ENCODE measurements at places on chromosomes 4 and X.

GRCh38 chr4:185672151-185672550 is 136.8 kb upstream of the PDLIM3 start:
- no peak for DNase-seq

DNA sequence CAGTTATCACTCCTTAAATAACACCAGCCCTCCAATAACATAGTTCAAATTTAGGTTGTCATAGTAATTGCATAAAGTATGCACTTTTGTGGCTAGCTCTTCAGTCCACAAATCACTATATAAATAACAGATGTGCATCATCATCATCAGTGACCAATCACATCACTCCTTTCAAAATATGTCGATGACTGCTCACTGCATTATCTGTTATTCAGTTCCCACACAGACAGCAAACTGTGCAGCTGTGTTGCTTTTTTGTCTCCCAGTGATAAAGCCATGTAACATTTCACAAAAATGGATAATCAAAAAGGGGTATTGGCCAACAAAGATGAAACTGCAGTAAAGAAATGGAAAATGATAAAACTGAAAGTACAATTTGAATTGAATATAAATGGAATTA is 205.4 kb downstream of the DCLK2 start:
- DNase-seq = no peak

GRCh38 chrX:143240658-143241057 is 214.9 kb downstream of the SPANXN4 start:
- DNase-seq = no peak

- no peak for DNase-seq
Measured at GRCh38 chr4:1109898-1110506, 3.4 kb downstream of the RNF212 start.

GRCh38 chr4:100695039-100695654 is 177.3 kb upstream of the EMCN start:
- no peak for DNase-seq

DNA sequence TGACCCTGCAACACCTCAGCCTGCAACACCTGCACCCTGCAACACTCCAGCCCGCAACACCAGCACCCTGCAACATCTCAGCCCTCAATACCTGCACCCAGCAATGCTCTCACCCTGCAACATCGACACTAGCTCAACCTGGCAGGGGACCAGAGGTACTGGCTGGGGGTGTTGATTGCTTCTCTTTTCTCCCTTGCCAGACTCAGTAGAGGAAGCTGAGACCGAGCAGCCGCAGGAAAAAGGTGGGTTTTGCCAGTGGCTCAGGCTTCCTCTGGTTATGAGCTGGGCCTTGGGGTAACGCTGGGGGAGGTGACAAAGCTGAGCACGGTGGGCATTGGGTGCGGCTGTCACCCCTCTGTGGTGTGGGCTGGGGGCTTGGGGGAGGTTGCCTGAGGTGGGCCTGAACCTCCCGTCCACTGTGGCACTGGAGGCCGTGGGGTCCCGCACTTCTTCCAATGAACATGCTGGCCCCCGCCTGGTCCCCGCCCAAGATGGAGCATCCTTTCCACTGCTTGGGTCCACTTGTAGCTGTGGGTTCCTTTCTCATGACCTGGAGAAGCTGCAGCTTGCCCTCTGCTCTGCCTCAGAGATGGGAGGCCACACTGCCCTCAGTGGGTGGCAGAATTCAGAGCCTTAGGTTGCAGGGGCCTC is 26.0 kb downstream of the SH3TC1 start:
- no peak for DNase-seq

DNA sequence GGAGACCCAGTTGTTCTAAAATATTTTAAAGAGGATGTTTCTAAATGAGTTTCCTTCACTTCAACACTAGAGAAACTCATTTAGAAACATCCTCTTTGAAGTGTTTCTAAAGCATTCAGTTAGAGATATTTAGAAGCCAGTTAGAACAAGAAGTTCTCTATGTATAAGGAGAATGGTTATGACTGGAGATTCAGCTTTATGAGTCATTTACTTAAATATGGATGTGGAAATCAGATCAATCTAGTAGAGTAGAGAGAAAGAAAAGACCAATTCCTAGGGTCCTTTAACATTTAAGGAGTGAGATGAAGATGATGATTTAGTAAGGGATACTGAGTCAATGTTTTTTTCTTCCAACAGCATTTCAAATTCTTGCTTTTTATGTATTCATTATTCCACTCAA is 234.1 kb downstream of the GRXCR1 start:
- DNase-seq = no peak

- DNase-seq = no peak
Measured at GRCh38 chr4:137640838-137641158, 108.5 kb upstream of the PCDH18 start.

DNA sequence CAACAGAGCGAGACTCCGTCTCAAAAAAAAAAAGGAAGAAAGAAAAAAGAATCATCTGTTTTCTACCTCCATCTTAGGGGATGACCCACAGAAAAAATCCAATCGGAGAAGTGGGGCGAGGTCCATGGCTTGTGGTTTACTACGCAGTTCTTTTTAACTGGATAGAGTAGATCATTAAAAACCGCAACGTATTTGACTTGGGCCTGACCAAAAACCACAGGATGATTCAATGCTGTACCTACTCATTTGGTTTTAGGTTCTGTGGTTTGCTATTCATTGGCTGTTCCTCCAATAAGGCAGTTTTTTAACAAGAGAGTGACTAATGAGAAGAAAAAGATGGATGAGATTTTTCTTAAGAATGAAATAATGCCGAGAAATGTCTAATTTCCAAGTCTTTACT is 83.7 kb downstream of the FREM3 start:
- DNase-seq = no peak

DNA sequence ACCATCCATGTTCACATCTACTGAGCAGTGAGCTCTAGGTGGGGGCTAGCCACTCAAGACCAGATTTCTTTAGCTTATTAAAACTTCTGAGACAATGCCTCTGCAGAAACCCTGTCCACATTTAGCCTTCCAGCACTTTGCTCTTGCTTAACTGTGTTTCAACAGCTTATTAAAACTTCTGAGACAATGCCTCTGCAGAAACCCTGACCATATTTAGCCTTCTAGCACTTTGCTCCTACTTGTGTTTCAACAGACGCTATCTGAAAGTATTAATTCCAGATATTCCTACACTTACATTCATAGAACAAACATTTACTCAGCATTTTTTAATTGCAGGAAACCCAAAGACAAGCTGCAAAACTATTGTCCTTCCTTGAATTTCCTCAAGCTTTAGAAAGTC is 91.9 kb downstream of the SEL1L3 start:
- no peak for DNase-seq

- no peak for DNase-seq
Measured at GRCh38 chrX:46653482-46653881, 79.9 kb downstream of the CHST7 start.

DNA sequence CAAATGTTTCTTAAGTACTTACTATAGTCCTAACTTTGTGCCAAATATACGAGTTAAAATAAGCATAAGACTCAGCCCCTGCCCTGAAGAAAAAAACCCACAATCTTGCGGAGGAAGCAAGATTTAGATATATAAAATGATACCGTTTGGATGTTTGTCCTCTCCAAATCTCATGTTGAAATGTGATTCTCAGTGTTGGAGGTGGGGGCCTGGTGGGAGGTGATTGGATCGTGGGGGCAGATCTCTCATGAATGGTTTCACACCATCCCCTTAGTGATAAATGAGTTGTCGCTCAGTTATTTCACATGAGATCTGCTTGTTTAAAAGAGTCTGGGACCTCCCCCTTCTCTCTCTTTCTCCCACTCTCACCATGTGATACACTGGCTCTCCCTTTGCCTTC is 28.7 kb downstream of the EFHC2 start:
- DNase-seq = no peak

DNA sequence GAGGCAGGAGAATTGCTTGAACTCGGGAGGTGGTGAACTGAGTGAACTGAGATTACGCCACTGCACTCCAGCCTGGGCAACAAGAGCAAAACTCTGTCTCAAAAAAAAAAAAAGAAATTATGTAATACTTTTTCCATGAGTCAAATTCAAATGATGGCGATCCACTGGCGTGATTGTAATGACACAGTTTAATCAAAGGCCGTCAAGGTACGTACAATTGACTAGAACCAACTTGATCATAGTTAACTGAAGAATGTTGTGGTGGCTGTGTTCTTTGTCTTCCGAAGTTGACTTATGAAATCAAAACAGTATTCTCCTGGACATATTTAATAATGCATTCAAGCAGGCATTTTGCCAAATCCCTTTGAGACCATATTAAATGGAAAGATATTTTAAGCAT is 318.6 kb upstream of the FAT1 start:
- DNase-seq = no peak

DNA sequence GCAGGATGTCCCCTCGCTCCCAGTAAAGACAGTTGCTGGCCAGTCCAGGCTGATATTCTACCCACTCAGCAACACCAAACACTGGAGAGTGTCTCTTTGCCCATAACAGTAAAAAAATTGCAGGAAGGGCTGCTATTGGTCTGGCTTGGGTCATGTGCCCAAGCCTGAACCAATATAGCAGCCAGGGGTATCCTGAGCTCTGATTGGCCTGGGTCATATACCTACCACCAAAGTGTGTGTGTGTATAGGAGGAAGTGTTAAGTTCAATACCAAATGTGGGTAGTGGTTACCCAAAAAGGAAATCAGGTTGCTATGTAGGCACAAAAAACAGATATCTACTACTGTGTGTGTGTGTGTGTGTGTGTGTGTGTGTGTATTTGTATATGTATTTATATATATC is 373.2 kb downstream of the BCOR start:
- no peak for DNase-seq

- no peak for DNase-seq
Measured at GRCh38 chr4:126361287-126361686, 1046.5 kb downstream of the FAT4 start.

- DNase-seq = no peak
Measured at GRCh38 chr4:6200922-6201362, 593 bp upstream of the JAKMIP1 start.

- no peak for DNase-seq
Measured at GRCh38 chr4:120156120-120156718, 89.6 kb upstream of the MAD2L1 start.

DNA sequence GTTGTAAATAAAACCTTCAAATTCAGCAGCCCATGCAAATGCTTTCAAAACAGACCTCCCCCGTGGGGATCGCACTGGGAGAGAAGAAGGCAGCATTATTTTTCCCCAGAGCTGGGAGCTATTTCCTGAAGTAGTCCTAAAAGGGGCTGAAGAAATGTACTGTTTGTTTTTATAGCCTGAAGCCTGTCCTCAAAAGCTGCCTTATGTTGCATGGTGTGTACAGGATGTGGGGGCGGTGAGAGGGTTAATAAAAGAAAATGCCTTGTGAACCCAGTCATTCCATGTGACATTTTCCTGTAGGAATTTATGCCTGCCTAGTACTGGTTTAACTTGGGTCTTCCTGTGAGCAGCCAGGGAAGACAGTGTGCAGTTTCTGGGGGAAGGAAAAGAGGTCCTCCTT is 144.1 kb downstream of the SOWAHB start:
- DNase-seq = no peak

- DNase-seq = no peak
Measured at GRCh38 chr4:148866666-148867065, 424.5 kb upstream of the NR3C2 start.

- DNase-seq = no peak
Measured at GRCh38 chr4:183546376-183546775, 41.5 kb downstream of the ING2 start.
